ENCODE measurements at places on chromosomes 3 and 15.

- DNase-seq = no peak
These were observed 272.6 kb downstream of the SUCLG2 start for GRCh38 chr3:67381667-67382272.

DNA sequence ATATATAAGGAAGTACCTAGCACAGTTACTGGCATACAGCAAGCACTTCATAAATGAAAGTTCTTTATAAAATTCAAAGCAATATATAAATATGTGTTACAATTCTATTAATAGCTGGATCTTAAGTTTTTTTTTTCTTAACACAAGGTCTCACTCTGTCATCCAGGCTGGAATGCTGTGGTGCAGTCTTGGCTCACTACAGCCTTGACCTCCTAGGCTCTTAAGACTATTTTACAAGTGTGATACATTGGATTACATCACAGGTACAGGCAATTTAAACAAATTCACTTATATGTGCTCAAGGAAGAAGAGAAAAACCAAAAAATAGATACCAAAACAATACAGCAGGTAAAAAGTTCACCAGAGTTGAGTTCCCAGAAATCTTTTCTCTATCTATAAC, 60.6 kb downstream of the ZNF280D start:
- no peak for DNase-seq

DNA sequence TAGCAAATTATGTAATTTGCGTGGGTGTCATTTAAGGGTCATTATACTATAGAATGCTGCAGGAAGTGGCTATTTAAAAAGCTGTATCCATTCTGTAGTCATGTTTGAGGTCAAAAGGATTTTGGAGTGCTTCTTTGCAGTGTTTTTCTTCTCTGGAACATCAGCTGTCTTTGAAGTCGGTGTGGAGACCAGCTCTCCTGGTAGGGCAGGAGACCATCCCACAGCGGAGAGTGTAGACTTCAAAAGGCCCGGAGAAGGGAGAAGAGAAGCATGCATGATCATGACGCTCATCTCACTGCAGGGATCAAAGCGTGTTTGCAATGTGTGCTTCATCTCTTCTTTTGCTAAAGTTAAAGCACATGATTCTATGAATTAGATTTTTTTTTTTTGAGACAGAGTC, 19.9 kb downstream of the PXK start:
- no peak for DNase-seq

GRCh38 chr3:13021141-13022114, 51.8 kb downstream of the IQSEC1 start:
- no peak for DNase-seq

GRCh38 chr3:153762411-153763235, 358.6 kb upstream of the ARHGEF26 start:
- DNase-seq = no peak

DNA sequence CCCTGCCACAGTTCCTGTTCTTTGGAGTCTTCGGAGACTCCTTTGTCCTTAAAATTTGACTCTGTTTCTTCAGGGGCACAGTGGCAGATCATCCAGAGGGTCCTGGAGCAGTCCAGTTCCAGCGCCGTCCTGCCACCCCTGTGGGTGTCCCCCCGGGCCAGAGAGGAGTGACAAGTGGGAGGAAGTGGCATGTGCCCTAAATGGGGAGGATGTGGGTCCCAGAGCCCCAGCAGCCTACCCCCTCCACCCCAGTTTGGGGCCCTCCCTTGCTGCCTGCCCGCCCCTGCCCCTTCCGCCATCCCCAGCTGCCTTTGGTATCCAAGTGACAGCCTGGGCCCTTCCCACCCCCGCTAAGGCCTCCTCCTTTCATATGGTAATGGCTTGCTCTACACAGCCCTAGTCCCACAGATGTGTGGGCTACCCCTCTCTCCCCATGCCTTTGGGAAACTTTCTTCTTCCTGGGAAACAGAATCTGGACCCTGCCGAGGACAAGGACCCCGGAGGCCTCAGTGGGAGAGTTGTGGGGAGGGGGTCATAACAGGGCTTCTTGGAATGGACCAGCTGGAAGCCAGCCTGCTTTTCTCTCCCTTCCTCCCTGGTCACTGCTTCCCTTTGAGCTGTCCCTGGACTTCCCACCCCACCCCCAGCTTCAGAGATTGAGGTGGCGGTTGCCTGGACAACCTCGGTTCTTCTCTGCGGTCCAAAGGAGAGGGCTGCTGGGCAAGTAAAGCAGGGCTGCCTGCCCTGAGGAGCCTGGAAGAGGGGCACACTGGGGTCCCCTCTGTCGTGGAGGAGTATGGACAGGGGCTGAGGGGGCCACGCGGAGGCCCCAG, 43.2 kb downstream of the KLHL25 start:
- no peak for DNase-seq

DNA sequence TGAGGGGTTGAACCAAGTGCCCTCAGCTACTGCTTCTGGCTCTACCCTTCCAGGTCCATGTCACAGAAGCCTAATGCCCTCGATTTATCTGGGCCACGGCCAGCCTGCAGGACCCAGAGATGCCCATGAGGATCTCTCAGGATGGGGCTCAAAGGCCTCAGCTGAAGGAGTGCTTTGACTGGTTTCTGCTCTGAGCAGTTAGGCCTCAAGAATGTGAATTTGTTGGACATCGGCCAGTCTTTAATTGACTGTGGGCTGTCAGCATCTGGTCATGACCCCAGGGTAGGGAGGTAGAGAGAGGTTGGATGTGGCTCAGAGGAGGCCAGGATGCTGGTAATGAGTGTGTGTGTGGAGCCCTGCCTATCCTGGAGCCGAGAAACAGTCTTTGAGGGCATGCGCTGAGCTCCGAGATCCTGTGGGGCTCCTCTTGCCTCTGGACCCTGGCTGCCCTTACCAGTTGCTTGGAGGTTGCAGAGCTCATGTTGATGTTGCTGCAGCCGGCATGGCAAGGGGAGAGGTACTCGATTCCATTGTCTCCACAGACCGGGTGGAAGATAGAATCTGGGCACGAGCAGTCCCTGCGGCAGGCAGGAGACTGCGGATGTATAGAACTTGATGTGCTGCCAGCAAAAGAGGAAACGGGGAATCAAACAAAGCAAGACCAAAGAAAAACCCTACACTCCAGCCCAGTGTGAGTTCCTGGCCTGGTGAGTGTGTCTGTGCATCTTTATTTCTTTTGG, 49.1 kb upstream of the RAB6B start:
- no peak for DNase-seq

GRCh38 chr3:191143224-191143623, 55.8 kb upstream of the OSTN start:
- no peak for DNase-seq

DNA sequence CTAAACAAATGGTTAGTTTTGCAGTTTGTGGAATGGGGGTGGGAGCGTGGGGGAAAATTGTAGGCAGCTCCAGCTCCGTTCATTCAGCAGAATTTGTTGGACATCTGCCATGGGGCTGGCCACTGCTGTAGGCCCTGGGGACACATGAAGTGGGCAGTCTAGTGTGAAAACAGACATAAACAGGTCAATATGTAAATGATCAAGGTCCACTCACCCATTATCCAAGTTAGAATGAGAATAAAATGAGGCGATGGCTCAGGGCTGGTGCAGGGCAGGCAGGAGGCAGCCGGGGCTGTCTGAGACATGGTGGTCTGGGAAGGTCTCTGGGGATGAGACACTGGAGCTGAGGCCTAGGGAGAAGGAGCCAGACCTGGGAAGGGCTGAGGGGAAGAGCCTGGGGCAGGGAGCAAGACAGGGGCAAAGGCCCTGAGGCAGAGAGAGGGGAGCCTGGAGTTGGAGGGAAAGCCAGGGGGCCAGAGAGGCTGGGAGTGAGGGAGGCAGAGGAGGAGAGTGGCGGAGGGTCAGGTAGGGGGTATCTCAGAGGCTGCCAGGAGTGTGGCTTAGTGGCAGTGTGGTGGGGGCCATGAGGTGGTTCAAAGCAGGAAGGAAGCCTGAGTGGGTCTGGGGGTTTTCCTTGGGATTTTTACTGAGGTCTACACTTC, 6.2 kb upstream of the SLC6A6 start:
- DNase-seq = no peak

GRCh38 chr15:41950489-41950888, 21.9 kb downstream of the EHD4 start:
- DNase-seq = no peak

DNA sequence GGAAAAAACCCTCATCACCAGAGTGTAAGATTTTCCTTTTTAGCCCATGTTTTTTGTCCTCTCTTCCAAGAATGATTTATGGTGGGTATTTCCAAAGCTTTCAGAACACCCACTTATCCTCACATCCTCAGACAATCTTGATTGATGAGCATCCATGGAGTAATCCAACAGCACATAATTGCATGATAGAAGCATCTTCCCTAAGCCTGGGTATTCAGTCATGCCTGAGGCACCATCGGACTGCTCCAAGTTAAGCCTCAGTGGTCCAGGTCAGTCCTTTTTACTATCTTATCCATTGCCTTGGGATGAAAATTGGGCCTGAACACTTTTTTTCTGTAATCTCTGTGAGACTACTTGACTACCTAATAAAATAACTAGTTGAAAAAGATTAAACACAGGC, 676.0 kb upstream of the SEMA6D start:
- no peak for DNase-seq

- no peak for DNase-seq
These were observed 2.5 kb downstream of the PDZRN3 start for GRCh38 chr3:73622091-73622805.

- DNase-seq = no peak
These were observed 9.0 kb downstream of the UROC1 start for GRCh38 chr3:126508564-126508964.

DNA sequence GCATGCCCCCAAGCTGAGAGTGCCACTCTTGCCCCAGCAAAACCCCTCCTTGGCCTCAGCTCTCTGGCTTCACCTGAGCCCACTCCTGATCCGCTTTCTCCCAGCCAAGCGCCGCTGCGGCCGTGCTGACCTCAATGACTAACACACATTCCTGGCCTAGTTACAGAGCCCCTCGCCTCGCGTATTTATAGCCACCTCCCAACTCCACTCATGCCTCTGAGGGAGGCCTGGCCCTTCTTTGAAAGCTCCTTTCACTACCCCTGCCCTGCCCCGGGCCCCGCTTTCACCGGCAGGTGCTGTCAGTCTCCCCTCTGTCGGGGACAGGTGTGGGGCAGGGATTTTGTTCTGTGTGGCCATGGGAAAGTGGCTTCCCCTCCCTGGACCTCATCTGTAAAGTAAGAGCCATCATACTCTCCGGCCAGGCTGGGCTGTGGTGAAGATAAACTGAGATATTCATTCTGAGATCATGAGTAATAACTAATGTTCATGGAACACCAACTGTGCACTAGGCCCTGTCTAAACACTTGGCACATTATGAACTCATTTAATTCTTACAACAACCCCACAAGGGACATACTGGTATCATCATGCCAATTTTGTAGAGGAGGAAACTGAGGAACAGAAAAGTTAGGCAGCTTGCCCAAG, 13.2 kb upstream of the ATP2B2 start:
- no peak for DNase-seq

DNA sequence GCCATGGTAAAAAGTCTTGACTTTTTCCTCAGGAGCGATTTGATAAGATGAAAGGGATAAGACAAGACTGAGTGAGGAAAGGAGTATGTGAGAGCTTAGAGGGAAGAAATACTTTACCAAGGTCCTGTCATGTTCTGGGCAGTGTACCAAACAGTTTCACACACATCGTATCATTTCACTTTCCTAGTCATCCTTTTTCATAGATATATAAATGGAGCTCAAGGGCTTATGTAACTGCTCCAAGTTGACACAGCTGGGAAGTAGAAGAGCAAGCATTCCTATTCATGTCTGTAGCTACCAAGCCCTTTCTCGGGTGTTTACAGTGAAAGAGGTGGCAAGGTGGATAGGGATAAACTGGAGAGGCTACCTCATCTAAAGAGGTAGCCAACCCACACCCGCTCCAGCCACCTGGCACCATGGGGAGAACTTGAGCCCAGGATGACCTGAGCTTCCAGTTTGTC, 57.4 kb downstream of the MRPS25 start:
- no peak for DNase-seq

DNA sequence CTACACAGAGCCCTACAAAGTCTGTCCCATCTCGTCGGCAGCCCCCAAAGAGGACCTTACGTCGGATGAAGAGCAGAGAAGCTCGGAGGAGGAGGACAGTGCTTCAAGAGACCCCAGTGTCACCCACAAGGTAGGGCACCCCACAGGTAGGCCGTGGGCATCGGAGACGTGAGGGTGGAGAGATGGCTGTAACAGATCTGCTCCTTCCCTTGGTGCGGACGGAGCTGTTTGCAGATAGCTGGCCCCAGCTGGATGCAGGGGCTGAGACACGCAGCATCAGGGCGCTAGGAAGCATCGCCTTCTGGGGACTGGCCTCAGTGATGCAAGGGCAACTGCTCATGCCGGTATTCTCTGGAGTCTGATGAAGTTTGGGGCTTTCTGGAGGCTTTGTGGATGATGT, 45.4 kb downstream of the FGD5 start:
- no peak for DNase-seq

GRCh38 chr3:21613372-21614070, 137.5 kb downstream of the ZNF385D start:
- DNase-seq = no peak

GRCh38 chr3:190543671-190544070, 29.8 kb downstream of the IL1RAP start:
- no peak for DNase-seq

- DNase-seq = no peak
These were observed 182.8 kb downstream of the CD47 start for GRCh38 chr3:107907996-107908395.

DNA sequence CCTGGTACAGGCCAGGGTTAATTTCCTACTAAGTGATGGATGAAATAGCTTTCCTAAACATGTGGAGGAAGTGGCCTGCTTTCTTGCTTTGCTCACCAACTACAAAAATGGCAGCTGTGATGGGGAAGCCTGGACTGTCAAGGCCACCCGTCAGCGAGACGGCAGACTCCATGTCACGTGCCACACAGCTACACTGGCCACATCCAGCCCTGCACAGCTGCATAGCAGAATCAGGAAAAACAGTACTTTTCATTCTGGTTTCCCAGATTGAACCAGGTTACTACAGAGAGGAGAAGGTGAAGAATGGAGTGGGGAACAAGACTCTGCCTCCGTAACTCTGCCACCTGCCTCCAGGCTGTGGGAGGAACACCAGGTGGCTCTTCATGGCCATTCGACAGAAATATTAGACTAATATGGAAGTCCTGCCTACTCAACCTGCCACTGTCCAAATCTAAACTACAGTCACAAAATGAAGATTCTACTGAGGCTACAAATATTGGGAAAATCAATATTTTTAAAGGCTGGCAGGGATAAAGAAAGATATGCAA, 174.3 kb downstream of the MAGI1 start:
- DNase-seq = no peak

- no peak for DNase-seq
These were observed 29.2 kb downstream of the UBE2Q2 start for GRCh38 chr15:75872403-75872990.

- no peak for DNase-seq
These were observed 63.1 kb downstream of the IFT57 start for GRCh38 chr3:108159105-108159504.

Data from activated naive CD4-positive, alpha-beta T cell (primary cell).